ENCODE measurements at places on chromosomes 2 and 18.

DNA sequence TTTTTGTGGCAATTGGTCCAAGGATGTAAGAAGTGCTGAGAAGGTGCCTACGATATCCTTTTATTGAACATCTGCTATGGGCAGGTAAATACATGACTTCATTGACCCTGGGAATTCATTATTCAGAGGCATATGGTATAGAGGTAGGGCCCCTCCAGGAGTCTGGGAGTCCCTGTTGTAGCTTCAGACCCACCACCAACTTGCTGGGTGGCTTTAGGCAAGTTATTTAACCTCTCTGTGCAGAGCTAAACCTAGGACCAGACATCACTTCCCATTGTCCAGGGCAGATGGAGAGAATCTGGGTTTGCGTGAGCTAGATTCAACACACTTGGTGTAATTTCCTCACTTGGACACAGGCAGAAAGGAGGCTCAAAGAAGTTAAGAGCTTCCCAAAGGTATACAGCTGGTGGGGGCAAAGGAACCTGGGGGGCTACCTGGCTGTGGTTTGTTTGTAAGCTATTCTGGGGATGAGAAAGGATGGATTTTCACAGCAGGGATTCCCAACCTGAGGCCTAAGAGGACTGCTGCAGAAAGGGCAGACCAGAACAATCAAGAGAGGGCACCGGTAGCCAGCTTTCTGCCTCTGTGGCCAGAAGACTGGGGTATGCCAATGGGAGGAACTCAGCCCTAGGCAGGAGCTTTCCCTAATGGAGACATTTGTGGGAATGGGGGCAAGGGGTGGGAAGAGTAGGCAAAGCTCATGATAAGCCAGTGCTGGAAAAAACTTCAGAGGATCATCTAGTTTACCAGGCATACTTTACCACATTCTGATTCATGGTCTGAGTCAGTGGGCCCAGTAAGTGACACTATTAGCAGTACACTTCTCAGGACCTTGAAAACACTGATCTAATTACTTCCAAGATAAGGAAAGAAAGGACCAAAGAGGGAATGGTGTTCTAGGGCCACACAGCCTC is 102.7 kb upstream of the SMAD2 start:
- no peak for DNase-seq

- no peak for DNase-seq
Measured at GRCh38 chr18:50518787-50519546, 40.9 kb upstream of the MAPK4 start.

GRCh38 chr2:32424739-32425138 is 67.9 kb downstream of the BIRC6 start:
- DNase-seq = no peak

GRCh38 chr18:3877678-3878077 is 427.7 kb downstream of the TGIF1 start:
- DNase-seq = no peak
